ENCODE measurements at places on chromosomes 7 and 10. TPM values are rescaled to one million over a fixed set of nuclear protein-coding genes. Genes with fewer than 3 reads are reported as not detected.
A peak's percentile ranks its signal among the peaks of the same experiment; 100 is the strongest.

BAMBI gene
- polyA plus RNA-seq: 3.2 TPM

DNA sequence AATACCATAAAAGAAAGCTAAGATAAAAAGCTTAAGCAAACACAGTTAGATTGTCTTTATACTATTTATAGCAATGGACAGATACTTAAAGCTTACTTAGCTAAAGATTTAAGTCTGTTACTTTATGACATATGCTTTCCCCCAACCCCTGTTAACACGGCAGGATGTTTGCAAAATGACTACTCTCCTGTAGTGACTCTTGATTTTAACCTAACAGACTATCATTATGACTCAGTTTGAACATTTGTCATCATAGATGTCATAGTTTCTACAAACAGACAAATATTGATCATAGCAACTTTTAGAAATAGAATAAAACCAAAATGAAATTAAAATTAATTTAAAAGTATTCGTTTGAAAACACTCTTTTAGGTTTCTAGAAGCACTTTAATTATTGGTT lies 7.8 kb upstream of the COMMD3 start:
- peak; percentile 36 for DNase-seq

GRCh38 chr7:79702116-79702515 lies 248.6 kb upstream of the MAGI2 start:
- no peak for DNase-seq

GRCh38 chr7:50754241-50754640 lies 28.5 kb downstream of the GRB10 start:
- no peak for DNase-seq

ORAI2 gene
- polyA plus RNA-seq: 99.1 TPM

DNA sequence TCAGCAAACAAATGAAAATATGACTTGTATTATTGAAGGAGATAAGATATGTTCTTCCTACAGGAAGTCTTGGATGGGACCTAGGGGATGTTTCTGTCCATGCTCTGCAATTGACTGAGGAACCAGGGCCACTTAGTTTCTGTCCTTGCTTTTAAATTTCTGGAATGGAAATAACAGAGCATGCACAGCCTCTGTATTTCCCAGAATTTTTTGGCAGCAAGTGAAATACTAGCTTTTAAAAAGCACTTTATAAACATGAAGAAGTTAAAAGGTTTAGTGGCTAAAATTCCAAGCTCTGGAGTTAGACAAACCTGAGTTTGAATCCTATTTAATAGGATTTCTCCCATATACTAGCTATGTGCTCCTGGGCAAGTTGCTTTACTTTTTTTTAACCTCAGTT lies 127.7 kb upstream of the FZD8 start:
- no peak for DNase-seq

GRCh38 chr10:48649349-48649944 lies 35.2 kb upstream of the WDFY4 start:
- no peak for DNase-seq

DNA sequence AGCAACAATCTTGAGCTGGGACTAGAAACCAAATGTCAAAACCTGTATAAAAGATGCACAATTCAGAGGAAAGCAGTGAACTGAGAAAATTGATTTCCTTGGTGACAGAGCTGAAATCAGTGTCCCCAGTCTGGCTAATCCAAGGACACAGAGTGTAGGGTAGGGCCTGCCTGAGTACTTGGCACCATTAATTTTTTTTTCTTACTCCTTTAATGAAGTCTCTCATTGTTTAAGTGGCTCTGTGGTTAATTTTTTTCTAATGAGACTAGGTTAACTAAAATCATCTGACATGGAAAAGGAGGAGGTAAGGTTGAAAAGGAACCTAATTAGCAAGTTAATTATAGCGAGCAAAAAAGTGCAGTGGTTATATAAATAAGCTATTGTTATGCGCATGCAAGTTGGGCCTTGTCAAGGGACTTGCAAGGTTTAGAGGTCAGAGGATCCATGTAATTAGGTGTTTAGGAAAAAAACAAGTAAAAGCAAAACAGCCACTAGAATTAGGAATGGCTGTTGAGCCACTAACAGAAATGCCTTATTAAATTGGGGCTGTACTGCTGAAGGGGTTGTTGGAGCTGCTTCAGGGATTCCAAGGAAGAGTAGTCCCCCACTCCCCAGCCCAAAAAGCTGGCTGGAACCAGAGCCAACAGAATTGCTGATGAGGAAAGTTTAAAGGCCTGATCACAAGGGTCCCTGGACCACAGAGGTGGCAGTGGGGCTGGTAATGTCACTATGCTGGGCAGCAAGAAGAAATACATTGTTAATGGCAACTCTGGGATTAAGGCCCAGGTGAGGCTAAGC lies 58.9 kb upstream of the STRIP2 start:
- DNase-seq: no peak

GRCh38 chr7:27928001-27928400 lies 188.0 kb downstream of the TAX1BP1 start:
- no peak for DNase-seq

DNA sequence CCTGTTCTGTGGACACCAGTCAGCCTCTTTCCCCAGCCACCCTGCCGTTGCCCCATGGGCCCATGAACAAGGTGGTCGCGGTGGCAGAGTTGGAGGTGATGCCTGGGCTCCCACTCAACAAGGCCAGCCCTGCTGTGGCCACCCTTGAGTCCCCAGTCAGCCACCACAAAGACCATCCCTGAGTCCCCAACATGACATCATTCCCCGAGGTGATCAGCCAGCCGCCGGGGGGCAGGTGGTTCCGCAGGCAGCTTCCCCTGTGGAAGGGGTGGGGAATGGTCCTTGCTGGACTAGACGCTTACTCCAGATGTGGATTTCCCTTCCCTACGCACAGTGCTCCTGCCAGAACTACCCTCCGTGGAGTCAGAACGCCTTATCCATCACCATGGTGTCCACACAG lies 271.7 kb downstream of the PTPRN2 start:
- no peak for DNase-seq

PODXL gene
- 86.4 TPM for polyA plus RNA-seq

- no peak for DNase-seq
Observed at GRCh38 chr7:623464-623863, 103.0 kb upstream of the DNAAF5 start.

DNA sequence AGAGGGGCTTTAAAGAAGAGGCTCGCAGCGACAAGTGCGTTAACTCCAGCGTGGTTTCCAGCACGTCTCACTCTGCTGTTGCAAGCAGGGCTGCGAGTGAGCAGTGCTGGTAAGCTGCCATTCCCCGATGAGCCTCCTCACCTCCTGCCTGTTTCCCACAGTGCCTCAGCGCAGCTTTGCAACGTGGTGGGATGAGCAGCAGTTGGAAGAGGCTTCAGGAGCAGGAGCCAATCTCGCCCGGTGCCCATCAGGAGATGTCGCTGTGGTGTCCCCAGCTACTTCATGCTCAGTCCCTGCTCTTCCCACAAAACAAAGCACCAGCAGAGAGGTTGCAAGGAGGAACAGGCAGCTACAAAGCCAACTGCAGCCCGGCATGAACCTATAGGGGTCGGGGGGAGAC lies 2.4 kb upstream of the ADARB2 start:
- DNase-seq: no peak

- DNase-seq: no peak
Observed at GRCh38 chr7:133288970-133289369, 36.1 kb downstream of the EXOC4 start.

CYP3A7 gene
- polyA plus RNA-seq: not detected

DNA sequence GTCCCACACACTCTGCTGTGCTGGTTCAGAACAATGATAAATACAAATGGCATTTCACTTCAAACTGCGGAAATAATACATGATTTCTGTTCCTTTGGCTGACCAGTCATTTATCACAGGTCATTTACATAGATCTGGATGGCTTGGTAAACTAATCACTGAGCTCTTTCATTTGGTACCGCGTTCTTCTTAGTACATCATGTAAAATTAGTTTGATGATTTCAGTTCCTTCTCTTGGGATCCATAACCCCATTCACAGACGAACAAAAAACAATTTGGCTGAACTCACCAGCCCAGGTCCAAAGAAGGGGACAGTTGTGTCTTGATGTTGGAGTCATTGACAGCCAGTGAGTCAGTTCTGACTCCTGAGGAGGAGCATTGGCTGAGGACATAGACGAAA lies 689.8 kb downstream of the INHBA start:
- DNase-seq: no peak

TFR2 gene
- 0.32 TPM for polyA plus RNA-seq

CDHR1 gene
- polyA plus RNA-seq: 0.13 TPM

GRCh38 chr10:110138197-110138812 lies 69.1 kb upstream of the MXI1 start:
- DNase-seq: peak; percentile 59

DNA sequence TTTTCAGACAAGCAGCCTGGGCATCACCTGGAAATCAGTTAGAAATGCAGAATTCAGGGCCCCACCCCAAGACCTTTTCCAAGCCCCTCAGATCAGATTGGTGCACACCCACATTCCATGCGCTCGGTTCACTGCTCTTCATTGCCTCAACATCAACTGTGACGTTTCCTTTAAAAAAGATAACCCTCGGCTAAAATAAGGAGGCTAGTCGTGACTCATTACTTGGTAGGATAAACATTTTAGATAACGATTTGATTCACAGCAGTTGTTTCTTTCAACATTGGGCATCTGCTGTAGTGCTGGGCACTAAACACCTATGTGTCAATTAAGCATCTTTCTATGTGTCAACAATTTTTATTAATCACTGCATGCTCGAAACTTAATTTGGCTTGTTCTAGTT lies 191.1 kb upstream of the LRGUK start:
- peak; percentile 20 for DNase-seq

GRCh38 chr10:112120491-112120890 lies 63.1 kb downstream of the GPAM start:
- no peak for DNase-seq

- no peak for DNase-seq
Observed at GRCh38 chr10:60042914-60043313, 136.6 kb upstream of the CCDC6 start.

DNA sequence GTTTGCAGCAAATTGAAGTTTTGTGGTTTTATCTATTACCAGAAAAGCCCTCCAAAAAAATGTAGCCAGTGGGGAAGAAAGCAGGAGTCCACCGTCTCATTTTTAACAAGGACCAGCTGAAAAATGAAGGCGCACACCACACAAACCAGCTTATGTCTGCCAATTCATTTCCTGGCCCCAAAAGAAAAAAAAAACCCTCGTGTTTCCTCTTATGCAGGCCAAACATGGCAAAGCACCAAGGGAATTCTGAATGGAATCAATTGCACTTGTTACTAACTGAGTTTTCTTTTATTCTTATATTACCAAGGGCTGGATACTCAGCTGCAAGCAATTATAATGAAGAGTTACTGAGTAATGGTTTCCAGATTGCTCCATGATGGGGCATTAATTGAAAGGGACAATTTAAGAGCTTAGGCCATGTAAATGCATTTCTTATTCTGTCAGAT lies 428.3 kb upstream of the NPVF start:
- DNase-seq: peak; percentile 7

DNA sequence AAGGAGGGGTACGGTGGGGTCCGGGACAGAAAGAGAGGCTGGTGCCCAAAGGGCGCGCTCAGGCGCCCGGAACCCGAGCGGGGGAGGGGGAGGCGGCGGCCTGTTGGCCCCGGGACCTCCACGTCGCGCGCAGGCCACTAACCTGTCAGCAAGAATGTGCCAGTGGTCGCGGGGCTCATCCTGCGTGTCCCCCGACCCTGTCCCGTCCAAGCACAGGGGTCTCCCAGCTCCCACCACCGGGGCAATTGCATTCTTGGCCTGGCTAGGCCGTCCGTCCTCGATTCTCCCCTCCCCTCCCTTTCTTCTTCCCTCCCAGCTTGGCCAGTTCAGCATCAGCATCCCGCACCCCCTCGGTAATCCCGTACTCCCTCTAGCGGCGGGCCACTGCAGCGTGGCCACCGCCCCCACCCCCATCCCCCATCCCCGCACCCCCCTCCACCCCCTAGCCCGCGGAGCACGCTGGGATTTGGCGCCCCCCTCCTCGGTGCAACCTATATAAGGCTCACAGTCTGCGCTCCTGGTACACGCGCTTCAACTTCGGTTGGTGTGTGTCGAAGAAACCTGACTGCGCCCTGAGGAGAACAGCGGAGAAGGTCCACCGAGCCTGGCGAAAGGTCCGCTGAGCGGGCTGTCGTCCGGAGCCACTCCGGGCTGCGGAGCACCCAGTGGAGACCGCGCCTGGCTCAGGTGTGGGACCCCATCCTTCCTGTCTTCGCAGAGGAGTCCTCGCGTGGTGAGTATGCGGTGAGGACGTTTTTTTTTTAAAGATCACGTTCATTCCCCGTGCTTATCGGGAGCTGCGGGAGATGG lies at the start of gene SGCE:
Gene SGCE (minus strand): TSS at position 286 of the 810 bp plus-strand sequence. CDS start 35 bp downstream, at position 251.
- DNase-seq: peak; percentile 65

DNA sequence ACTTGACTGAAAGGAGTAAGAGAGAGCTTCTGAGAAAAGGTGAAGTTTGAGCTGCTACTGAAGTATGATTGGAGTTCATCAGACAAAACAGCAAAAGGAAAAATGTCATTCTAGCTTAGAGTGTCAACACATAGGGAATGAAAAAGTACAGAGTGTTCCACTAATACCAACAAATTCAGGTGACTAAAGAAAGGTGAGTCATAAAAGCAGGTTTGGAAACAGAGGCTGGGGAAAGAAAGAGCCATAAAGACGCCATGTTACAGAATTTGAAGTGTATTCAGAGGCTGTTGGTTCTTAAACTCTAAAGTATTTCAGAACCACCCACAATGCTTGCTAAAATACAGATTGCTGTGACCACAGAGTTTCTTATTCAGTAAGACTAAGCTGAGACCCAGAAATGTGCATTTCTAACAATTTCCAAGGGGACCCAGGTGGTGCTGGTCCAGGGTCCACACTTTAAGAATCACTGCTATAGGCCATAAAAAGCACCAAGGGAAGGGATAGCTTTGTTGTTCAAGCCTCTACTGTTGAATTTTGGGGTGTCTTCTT lies 143.1 kb downstream of the ELAPOR2 start:
- DNase-seq: no peak

CHST12 gene
- 77.7 TPM for polyA plus RNA-seq

ERVW-1 gene
- polyA plus RNA-seq: not detected

GRCh38 chr7:44854644-44855364 lies 6.9 kb upstream of the H2AZ2 start:
- no peak for DNase-seq

CFAP69 gene
- 0.51 TPM for polyA plus RNA-seq

Measured in endothelial cell of umbilical vein (primary cell).